Dermis microvascular lymphatic vessel endothelial cell (primary cell): ENCODE measurements at places on chromosomes 4 and X. TPM values are rescaled to one million over a fixed set of nuclear protein-coding genes. Genes with fewer than 3 reads are reported as not detected.

- no peak for DNase-seq
Observed at GRCh38 chrX:102018208-102018607, 86.4 kb upstream of the ZMAT1 start.

DNA sequence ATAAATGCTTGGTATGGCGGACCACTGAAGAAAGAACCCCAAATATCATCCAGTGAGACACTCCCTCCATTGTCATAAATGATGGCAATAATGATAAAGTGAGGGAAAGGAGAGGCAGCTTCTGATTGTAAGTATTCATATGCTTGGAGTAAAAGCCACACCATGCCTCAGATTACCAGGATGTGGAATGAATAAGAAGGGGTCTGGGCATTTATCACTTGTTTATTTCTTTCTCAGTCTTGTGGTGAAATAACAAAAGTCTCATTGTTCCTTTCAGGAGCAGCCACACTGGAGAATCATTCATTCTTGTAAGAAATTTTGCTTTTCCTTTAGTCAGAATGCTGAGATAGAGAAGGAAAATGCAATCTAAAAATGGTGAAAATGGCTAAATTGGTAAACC lies 21.7 kb downstream of the F8 start:
- no peak for DNase-seq

The SHISA3 gene
- total RNA-seq: 0.13 TPM in 2 replicates

- no peak for DNase-seq
Observed at GRCh38 chr4:163679189-163679588, 184.7 kb downstream of the TMA16 start.

- no peak for DNase-seq
Observed at GRCh38 chr4:126790633-126791032, 842.1 kb upstream of the INTU start.

GRCh38 chr4:39873823-39874222 lies 103.9 kb downstream of the PDS5A start:
- no peak for DNase-seq

DNA sequence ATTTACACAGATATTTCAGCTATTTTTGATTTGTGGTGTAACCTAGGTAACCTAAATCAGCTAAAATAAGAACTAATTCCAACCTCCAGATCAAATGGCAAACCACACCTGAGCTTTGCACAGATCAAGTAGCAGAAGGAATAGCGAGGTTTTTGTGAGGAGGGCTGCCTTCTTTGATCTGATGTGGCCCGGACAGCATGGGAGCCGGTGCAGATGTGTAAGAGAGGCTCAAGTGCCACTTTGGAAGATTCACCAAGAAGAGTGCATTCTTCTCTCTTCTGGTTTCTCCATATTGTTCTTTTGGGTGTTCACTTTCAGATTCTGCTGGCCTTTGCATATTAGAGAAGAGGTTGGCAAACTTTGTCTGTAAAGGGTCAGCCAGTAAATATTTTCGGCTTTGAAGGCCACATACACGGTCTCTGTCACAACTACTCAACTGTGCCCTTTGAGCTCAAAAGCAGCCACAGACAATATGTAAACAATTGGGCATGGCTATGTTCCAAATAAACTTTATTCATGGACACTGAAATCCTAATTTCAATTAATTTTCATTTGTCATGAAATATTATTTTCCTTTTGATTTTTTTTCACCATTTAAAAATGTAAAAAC lies 78.9 kb upstream of the FAM9C start:
- DNase-seq: no peak

The F9 gene
- total RNA-seq: not detected in 2 replicates

DNA sequence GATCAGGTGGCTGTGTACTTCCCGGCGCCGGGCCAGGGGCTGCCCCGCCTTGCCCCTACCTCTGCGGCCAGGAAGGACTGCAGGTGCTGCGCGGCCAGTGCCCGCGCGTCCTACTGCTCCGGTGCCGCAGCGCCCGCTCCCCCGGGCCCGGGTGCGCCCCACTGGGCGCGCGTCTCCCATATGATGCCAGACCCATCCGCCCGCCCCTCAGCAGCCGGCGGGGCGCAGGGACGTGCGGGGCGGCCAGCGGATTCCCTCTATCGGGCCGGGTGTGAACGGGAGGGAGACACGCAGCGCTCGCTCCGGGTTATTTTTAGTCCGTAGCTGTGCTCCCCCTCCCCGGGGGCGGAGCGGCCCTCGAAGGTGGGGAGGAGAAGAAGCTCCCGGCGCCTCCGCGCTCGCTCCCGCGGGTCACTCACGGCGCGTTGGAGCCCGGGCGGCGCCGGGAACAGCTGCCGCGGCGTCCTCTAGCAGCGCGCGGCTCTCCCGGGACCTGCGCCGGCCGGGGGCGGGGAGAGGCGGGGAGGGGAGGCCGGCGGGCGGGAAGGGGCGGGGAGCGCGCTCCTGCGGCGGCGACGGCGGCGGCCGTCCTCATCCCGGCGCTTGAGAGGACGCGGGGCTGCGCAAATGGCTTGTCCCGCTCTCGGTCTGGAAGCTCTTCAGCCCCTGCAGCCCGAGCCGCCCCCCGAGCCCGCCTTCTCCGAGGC lies 103.6 kb downstream of the UCHL1 start:
- no peak for DNase-seq

- DNase-seq: no peak
Observed at GRCh38 chr4:169756971-169757574, 671 bp downstream of the HPF1 start.

DNA sequence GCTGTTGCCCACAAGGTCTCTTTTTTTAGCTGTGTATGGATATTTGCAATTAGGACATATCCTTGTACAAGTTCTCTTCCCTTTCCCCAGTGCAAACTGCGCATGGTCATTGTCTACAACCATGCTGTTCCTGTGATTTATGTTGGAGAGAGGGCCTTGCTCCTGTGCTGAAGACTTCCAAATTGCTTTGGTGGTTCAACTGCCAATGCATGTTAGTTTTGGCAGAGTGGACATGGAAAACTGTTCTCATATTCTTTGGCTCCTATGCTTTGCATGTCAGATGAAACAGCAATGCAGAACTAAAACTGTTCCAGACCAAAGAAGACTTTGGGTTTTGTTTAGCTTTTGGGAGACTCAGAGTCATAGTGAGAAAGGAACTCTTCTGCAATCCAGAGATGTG lies 148.8 kb upstream of the EDNRA start:
- DNase-seq: no peak

GRCh38 chrX:110322603-110323002 lies 4.7 kb upstream of the AMMECR1 start:
- DNase-seq: no peak

DNA sequence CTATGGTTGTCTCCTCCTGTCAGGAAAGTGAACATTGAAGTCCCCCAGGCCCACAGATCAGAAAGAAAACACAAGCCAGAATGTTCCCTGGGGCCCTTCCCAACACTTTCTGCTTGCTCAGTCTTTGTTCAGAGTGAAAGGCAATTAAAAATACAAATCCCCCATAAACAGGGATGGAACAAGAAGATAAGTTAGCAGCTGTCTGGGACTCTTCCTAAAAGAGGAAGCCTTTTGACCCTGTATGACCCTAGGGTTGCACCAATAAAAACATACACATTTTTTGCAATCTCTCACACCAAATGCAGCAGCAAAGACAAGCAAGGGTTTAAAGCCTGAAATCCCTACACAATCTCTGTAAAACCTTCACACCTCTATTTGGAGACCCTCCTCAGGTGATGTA lies 22.6 kb downstream of the IRF2 start:
- no peak for DNase-seq

The PLP2 gene
- total RNA-seq: 12.0 and 12.2 TPM in 2 replicates
